ENCODE measurements at places on chromosomes 7 and 10.

DNA sequence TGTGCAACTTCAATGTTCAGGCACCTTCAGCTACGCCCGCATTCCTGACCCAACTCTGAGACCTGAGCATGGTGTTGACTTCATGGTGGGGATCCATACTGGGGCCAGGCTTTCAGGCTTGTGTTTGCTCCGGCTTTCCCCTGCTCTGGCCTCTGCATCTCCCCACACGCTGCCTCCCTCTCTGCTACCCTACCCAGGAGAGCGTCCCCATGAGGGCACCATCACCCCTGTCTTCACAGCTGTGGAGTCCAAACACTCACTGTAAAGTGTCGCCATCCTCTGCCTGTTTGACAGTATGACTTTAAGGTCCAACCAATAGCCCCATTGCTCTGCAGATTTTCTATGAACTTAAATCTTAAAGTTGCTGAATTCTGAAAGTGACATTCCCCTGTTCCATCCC is 199.0 kb upstream of the GRB10 start:
- no peak for DNase-seq

GRCh38 chr10:55174419-55174818 is 373.4 kb upstream of the PCDH15 start:
- DNase-seq = no peak

DNA sequence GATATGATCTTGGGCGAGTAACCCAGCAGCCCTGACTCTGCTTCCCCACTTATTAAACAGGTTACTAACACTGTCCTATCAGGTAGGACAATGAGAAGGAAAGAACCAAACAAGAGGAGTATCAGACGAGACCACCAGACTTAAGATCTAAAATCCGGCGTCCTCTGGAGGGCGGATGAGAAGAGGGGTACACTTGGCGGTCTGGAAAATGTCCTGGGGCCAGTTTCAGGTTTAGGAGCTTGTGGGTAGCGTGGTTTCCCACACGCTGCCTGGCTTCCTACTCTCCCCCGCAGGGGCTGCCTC is 635 bp downstream of the ZNF32 start:
- no peak for DNase-seq

- DNase-seq = no peak
These were observed 21.3 kb upstream of the AMZ1 start for GRCh38 chr7:2666588-2667250.

GRCh38 chr10:82089327-82089726 is 214.3 kb downstream of the NRG3 start:
- no peak for DNase-seq

GRCh38 chr10:1020460-1020859 is 5.2 kb downstream of the IDI2 start:
- DNase-seq = no peak

DNA sequence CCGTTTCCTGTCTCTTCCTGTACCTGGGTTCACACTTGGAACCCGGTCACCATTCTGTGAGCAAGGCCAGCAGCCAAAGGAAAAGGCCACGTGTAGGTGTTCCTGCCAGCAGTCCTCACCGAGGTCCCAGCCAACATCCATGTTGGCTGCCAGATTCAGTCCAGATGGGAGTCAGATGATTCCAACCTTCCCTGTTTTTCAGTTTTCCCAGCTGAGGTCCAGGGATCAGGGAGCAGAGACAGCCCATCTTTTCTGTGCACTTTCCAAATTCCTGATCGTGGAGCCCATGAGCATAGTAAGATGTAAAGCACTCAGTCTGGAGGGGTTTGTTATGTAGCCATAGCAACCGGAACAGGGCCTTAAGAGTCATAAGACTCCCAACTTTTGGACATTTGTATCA is 3.9 kb upstream of the PVRIG start:
- DNase-seq = no peak

- DNase-seq = no peak
These were observed 2.7 kb downstream of the OPN4 start for GRCh38 chr10:86657011-86657395.

DNA sequence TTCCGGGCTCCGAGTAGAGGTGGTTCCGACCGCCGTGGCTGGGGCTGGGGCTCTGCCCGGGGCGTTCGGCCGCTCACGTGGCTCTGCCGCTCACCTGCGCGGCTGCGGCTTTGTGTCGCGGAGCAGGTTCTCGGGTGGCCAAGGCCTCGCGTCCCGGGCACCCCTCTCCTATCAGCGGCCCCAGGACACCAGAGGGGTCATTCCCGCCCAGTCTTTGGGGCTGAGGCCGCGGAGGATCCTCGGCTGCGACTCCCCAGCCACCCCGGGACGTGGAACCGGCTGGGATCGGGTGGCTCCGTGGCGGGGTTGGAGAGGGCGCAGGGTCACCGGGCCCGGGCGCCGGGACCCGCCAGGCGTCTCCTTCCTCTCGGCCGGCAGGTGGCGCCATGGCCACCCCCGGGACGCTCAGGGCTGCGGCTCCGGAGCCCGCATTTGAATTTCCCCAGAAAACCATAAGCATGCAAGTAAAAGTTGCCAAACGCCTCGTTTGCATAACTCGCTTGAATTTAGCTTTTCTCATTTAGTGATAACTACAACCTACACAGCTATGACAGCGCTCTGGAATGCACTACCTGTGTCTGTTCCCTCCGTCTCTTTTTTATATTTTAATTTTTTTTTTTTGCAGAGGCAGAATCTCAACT is 1.2 kb downstream of the COL26A1 start:
- no peak for DNase-seq

GRCh38 chr10:50600831-50601477 is 22.8 kb downstream of the SGMS1 start:
- no peak for DNase-seq

DNA sequence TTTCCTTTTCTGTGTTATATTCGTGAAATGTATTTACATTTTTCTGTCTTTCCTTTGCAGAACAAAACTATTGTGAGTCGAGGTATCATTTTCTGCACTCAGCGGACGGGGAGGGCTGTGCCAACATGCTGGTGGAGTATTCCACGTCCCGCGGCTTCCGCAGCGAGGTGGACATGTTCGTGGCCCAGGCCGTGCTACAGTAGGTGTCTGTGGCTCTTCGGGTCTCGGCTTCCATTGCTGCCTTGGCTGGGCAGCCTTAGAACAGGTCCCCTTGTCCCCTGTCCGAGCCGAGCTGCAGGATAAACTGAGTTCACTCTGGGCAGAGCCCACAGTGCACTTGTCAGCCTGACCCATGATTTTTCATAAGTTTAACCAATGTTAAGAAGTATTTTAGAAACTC is 14.5 kb downstream of the GET4 start:
- DNase-seq = no peak

- DNase-seq = no peak
These were observed 464 bp downstream of the DENND2A start for GRCh38 chr7:140640060-140640637.

DNA sequence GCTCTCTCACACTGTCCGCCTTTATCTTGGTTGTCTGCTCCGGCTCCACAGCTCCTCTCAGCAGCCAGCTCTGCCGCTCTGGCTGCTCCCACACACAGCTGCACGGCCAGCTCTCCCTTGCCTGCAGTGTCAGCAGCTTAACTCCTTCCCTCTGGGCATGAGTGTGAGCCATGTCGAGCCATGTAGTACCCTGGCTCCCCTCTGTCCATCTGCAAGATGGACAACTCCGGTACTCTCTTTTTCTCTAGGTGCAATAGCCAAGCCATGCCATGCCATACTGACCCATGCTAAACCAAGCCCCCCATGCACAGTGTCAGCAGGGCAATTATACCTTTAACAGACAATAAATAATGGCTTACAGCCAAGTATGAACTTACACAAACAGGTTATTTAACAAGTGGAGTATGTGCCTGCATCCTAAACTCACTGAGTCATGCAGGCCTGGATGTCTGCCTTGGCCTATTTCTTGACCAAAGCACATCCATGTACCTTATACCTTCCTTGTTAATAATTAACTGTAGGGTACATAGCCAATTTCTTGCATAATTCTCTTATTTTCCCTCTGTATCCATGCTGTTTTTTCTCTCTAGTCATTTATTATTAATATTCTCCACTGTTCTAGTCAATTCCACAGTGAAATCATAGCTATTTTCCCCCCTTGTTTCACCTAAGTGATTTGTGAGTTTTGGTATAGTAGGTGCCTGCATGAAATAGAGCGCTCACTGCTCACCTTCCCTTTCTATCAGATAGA is 170.9 kb downstream of the CDK14 start:
- no peak for DNase-seq

DNA sequence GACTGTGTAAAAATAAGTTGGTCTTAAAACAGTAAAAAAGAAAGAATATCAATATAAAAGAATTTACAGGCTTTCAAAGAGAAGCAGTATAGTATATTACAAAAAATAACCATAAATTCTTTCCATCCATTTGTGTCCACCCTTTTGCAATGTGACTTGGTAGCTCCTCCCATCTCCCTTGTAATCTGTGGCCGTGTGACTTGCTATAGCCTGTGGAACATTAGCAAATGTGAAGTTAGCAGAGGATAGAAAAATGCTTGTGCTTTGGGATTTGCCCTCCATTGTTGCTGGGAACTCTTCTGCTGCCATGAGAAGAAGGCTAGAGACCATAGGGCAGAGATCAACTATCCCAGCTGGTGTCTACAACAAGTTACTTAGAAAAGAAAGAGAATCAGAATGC is 30.2 kb downstream of the KLHL7 start:
- no peak for DNase-seq

DNA sequence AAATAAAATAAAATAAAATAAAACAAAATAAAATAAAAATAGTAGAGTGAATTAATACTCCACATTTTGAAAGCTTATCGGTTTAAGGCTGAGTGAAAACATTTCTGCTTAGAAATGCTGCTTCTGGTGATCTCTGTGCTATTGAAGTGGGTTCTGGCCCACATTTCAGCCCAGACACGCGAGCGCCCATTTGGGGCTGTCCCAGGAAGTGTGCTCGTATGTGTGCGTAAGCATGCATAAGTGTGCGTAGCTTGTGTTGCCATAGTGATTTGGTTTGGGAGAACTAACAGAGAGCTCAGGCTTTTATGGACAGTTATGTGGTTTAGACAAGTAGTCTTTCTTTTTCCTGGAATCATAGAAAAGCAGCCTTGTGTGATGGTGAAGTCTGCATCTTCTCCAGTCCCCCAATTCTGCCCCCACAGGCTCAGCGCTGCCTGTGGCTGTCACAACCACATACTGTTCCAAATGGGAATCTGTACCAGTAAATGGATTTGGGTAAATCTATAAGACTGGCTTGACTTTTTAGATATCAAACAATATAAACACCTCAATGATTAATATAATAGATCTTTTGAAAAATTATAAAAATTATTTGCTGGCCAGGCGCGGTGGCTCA is 29.8 kb upstream of the PURB start:
- no peak for DNase-seq

- DNase-seq = no peak
These were observed 114.8 kb downstream of the SDK1 start for GRCh38 chr7:3415861-3416312.

DNA sequence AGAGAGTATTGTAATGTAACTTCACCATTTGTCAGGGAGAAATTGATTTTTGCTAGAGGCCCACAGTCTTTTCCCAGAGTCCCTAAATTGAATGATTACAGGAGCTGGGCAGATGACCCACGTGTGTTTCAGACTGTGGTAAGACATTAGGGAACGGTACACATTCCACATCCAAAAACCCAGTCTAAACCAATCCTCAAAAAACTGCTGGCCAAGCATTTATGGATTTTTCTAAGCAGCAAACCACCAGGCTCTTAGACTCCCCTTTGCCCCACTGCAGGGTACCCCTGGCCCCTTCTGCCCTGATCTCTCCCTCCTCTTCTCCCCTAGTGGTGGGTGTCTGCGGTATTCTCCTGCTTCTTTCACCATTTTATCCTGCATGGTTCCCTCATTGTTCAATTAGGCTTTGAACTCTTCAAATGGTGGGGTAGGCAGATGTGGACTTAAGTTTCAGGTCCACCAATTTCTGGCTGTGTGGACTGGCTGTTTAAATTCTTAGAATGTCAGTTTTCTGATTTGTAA is 135.5 kb upstream of the SORCS3 start:
- no peak for DNase-seq

- DNase-seq = no peak
These were observed 43.6 kb upstream of the KLF6 start for GRCh38 chr10:3828404-3829155.

GRCh38 chr7:111274857-111275256 is 183.9 kb downstream of the LRRN3 start:
- DNase-seq = no peak

- DNase-seq = no peak
These were observed 48.7 kb upstream of the ZMIZ1 start for GRCh38 chr10:79020015-79020491.

DNA sequence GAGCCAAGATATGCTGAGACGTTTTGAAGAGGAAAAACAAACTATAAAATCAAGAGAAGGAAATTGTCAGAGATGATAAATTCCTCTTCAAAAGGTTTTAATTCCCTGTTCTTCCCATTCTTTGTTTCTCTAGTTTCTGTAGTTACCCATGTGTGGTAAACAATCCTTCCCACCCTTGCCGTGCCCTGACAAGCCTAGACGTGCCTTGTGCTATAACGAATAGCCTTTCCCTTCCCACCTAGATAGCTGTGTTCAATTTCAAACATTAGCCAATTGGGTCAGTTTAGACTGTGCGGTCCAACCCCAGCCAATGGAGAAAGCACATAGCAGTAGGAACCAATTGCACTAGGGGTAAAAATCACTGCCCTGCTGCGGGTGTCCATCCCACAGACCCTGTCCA is 138.1 kb downstream of the RALA start:
- no peak for DNase-seq

DNA sequence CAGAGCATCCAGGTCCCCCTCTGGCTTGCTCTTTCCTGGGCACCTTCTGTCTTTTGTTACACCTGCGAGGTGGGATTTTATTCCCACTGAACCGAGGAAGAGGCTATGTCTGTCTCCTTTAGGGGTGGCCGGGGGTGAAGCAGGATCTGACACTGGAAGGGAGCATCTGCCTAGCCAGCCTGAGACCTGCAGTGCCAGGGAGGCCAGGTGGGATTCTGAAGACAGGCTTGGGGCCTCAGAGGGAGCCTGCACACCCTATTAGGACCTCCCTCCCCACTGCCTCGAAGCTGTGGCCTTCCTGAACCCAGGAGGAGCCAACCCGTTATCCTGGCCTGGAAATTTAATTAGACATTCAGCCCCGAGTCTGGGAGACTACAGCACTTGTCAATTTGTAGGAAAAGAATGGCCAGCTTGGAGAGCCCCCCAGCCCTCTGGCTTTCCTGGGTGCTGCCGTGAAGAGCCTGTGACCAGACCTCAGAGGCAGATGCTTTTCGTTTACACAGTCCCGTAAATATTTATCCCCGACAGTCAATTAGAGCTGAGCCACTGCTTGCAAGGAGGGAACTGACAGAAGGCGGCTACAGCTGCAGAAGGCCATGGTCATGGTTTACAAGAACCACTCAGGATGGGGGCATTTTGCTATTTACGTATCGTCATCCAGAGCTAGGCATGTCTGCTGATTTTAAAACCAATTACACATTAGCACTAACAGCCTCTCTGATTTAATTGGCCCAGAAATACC is 19.7 kb downstream of the CHAT start:
- DNase-seq = no peak

GRCh38 chr7:23938937-23939552 is 229.0 kb downstream of the STK31 start:
- DNase-seq = no peak
